ENCODE measurements at places on chromosomes 16 and 17.

- DNase-seq: no peak
Observed at GRCh38 chr17:82178499-82179261, 34.0 kb downstream of the CCDC57 start.

DNA sequence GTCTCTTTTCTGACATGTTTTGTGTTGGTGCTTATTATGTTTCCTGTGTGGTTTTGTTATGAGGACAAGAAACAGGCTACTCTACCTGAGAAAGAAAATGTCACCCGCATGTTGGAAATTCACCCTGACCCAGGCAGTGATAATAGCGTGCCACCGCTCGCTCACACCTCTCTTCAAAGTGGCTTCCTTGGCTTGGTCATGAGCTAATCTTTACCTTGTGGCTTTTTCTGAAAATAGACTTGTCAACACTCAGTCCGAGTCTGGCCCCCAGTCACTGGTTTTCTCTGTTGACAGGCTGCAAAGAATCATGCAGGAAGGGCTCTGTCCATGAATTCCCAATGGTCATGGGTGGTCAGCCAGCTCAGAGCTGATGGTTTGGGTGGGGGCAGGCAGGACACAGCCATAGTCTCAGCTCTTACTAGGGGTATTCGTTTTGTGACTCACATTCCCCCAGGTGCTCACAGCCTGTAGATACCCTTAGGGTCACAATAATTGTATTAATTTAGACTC is 121.3 kb upstream of the CACNG5 start:
- no peak for DNase-seq

DNA sequence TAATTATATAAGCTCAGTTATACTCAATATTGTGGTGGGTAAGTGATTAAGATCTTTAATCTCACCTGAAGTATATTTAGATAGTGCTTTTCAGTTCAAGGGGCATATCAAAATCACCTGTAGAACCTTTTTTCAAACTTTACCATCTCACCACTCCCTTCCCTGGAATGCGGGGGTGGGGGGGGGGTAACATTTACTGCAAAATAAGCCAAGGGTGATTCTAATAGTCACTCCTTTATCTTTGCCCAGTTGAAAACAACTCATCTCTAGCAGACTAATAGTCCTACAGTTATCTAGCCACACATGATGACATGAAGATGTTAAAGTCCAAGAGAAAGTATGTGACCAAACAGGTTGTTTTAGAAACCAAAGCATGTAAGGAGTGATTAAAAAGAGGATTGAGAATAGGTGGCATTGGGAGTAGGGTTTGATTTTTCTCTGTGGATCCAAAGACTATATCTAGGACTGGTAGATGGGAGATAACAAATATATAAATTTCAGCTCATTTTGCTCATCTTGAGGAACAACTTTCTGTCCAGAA is 21.5 kb downstream of the LPCAT2 start:
- no peak for DNase-seq

- DNase-seq: no peak
Observed at GRCh38 chr17:45873728-45874127, 20.6 kb upstream of the MAPT start.

DNA sequence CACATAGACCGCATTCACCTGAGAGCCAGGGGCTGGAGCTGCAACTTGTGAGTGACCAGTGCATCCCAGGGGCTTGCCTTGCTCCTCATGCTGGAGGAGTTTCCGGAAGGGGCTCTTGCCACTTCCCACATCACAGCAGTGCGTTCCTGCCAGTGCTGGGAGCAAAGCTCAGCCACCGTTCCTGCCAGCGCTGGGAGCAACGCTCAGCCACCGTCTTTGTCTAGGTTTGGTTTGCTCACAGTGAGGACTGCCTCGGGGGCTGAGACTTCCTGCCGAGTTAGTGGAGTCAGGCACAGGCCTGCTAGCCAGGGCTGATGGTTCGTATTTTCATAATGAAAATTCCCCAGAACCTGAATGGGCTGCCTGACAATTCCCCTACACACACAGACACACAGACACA is 5.4 kb upstream of the CHRNE start:
- no peak for DNase-seq

- no peak for DNase-seq
Observed at GRCh38 chr17:72598695-72599094, 477.9 kb downstream of the SOX9 start.

- no peak for DNase-seq
Observed at GRCh38 chr17:55588446-55589242, 77.4 kb upstream of the SMIM36 start.

- DNase-seq: no peak
Observed at GRCh38 chr17:35795007-35795870, at the start of gene MMP28. Gene MMP28 (minus strand): TSS chr17:35795641. CDS start chr17:35795377, 264 bp downstream.

GRCh38 chr16:1050516-1050915 is 22.0 kb upstream of the SSTR5 start:
- no peak for DNase-seq

DNA sequence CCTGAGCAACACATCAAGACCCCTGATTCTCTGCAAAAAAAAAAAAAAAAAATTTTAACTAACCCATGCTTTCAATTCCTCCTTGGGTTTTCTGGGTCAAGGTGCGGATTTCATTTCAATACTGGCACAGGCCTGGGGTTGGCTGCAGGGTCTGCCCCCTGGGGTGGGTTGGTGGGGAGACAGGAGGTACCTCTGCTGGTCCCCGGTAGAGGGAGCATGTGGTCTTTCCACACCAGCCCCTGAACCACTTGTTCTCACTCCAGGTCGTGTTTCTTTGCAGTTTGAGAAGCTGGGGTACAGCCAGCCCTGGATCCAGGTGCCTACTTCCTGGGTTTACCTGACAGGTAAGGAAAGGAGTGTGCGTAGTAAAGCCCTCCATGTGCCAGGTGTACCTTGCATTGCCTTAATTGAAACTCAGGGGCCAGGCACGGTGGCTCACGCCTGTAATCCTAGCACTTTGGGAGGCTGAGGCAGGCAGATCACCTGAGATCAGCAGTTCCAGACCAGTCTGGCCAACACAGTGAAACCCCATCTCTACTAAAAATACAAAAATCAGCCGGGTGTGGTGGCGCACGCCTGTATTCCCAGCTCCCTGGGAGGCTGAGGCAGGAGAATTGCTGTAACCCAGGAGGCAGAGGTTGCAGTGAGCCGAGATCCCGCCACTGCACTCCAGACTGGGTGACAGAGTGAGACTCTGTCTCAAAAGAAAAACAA is 21.8 kb downstream of the SDR42E2 start:
- DNase-seq: no peak

DNA sequence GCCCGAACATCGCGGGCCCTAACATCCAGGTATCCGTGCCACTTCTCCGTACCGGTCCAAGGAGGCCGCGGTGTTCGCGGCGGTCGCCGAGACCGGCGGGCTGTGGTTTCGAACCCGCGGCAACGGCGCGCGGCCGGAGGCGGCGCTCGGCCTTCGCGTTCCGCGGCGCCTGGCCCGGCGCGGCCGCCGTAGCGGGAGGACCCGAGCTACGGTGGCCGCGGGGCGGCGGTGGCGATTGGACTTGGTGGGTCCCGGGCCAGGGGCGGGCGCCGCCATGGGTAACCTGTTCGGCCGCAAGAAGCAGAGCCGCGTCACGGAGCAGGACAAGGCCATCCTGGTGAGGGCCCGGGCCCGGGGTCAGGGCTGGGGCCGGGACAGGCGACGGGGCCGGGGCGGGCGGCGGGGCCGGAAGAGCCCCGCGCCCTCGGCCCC is at the start of gene CHMP6:
TSS of gene CHMP6 (plus strand) at position 197 of the 432 bp plus-strand sequence. CDS start at position 275, 78 bp downstream.
- no peak for DNase-seq

GRCh38 chr16:3195975-3196374 is 8.0 kb downstream of the OR1F1 start:
- no peak for DNase-seq

DNA sequence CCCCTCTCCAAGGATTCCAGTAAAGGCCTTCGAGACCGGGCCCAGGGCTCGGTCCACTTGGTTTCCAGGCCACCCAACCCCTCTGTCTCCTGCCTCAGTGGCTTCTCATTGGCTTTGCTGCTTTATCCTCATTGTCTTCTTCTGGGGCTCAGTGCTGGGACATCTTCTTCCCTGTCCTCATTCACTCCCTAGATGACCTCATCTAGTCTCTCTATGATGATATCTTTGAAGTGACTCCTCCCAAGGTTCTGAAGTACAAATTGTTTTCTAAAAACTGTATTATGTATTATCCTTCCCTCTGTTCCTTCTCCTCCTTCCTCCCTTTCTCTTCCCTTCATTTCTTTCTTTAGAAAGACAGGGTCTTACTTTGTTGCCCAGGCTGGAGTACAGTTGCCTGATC is 27.1 kb upstream of the NDRG4 start:
- DNase-seq: no peak

- no peak for DNase-seq
Observed at GRCh38 chr16:4301968-4302367, 13.9 kb upstream of the GLIS2 start.

- DNase-seq: no peak
Observed at GRCh38 chr16:73183611-73184092, 135.7 kb upstream of the ZFHX3 start.

- DNase-seq: no peak
Observed at GRCh38 chr16:55389426-55390073, 65.5 kb downstream of the IRX6 start.

DNA sequence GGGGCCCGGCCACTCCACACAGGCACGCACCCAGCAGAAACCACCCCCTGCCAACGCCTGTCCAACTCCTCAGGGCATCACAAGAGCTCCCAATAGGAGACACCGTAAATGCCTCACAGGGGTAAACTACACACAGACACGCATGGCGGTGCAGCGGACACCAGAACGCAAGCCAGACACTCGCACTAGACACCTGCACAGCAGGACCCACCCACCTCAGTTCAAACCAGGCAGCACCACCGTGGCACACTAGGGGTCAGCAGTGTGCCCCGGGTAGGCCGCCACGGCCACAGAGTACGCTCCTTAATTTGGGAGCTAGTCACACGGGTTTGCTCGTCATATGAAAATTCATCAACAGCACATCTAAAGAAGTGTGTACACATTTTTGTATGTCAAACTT is 3.4 kb downstream of the SLC38A10 start:
- DNase-seq: no peak

- DNase-seq: no peak
Observed at GRCh38 chr16:23941963-23942564, 106.3 kb downstream of the PRKCB start.

DNA sequence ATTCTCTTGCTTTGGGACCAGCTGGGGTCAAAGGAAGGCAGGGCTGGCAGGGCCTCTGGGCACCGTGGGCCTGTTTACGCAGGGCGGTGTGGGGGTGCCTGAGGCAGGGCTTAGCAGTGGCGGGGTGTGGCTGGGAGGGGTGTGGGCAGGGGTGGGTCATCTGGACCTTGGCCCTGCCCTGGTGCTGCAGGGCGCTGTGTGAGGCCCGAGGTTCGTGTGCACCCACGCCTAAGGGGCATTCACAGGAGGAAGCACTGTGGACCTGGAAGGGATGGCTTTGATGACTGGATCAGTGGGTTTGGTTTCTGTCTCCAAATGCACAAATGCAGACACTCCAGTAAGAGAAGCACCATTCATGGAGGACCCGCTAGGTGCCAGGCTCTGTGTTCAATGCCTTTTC is 37.3 kb downstream of the BCO1 start:
- DNase-seq: no peak

DNA sequence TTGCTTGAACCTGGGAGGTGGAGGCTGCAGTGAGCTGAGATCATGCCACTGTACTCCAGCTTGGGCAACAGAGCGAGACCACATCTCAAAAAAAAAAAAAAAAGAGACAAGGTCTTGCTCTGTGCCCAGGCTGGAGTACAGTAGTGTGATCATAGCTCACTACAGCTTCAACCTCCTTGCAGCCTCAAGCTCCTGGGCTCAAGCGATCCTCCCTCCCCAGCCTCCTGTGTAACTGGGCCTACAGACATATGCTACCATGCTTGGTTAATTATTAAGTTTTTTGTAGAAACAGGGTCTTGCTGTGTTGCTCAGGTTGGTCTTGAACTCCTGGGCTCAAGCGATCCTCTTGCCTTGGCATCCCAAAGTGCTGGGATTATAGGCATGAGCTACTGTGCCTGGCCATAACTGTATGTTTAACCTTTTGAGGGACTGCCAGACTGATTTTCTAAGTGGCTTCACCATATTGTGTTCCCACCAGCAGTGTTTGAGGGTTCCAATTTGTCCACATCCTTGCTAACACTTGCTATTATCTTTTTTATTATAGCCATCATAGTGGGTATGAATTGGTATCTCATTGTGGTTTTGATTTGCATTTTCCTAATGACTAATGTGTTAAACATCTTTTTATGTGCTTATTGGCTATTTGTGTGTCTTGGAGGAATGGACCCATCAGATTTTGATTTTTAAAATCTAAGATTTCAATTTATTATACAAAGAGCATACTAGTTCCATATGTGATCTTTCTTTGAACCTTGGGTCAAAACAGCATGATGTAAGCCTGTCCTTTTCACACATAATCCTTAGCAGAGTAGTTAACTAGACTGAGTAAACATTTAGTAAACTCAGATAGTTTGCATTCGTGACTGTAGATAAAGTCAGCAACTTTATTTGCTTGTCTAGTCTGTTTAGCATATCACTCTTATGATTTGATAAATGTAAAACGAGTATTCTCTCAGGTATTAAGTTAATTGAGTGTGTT is 38.1 kb upstream of the KPNB1 start:
- DNase-seq: no peak

GRCh38 chr17:34245351-34245905 is 9.7 kb upstream of the CCL2 start:
- no peak for DNase-seq

- no peak for DNase-seq
Observed at GRCh38 chr17:55463600-55463999, 42.0 kb upstream of the MMD start.

GRCh38 chr17:73400915-73401545 is 89.2 kb upstream of the CDC42EP4 start:
- DNase-seq: no peak

GRCh38 chr17:38452719-38453118 is 24.5 kb downstream of the ARHGAP23 start:
- no peak for DNase-seq

- DNase-seq: no peak
Observed at GRCh38 chr17:43809121-43809520, 23.8 kb downstream of the MPP3 start.

- no peak for DNase-seq
Observed at GRCh38 chr17:28113269-28113668, 70.8 kb downstream of the NLK start.

DNA sequence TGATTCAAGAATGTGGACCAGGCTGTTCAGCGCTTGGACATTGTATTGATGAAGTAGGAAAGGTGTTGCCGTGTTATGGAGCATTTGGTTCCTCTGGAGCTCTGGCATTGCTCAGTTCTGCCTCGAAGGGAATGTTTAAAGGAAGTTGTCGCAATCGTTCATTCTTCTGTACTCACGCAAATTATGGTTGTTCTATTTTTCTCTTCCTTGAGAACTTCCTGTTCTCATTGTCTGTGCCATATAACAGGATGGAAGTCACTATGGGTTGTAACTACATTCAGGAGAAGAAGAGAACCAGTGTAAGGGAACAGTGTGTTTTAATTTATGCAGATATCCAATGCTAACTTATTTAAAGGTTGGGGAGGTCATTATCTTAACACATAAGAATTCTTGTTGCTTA is 13.0 kb downstream of the PCTP start:
- DNase-seq: no peak

DNA sequence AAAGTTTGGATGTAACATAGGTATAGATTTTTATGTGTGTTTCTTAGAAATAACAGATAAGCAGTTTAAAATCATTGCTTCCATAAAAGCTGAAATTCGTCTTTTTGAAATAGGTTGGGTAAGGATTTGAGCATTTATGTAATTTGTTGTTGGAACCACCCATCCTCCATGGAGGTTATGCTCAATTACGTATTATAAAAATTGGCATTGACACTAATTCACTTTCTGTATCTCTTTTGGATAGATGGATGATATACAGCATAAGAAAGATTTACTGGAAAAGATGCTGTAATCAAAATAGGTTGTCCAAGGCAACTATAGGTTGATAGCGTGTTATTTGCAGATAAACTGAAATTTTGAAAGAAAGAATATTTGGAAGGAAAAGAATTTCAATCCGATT is 105.5 kb downstream of the PRKCA start:
- DNase-seq: no peak

Data from HS-27A (cell line).